ENCODE measurements at places on chromosomes 6 and 20.

- H3K4me3 ChIP-seq = no peak overlapping the region
- peak; percentile 74 for DNase-seq
- no peaks in the 10 kb centered on the region for H3K36me3 ChIP-seq
- peaks cover 3% of the 10 kb centered on the region for H3K4me1 ChIP-seq
- peak overlapping the region; percentile 45 for H3K27ac ChIP-seq
Observed at GRCh38 chr6:21003780-21004541, 469.7 kb downstream of the CDKAL1 start.

- peaks cover 21% of the 10 kb centered on the region for H3K36me3 ChIP-seq
- peak; percentile 82 for DNase-seq
- peak overlapping the region; percentile 83 for H3K27ac ChIP-seq
- H3K4me3 ChIP-seq = peak overlapping the region; percentile 31
Observed at GRCh38 chr6:17291778-17292177, 10.6 kb downstream of the RBM24 start.

DNA sequence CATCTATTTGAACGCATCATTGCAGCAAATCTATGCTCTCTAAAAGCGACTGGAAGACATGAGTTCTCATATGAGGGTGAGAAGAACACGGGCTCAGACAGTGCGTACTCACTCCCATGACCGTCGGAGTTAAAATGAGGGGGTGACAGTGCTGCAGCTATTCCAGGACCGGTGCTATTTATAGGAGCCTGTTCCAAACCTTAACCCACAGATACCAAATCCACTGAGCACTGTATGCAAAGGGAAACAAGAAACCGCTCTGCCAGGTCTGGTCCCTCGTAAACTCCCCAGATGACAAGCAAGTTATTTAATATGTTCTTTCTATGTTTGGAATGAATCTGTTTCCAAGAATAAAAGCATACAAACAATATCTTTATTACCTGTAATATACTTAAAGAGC, 22.9 kb downstream of the PPP1R3G start:
- no peak for DNase-seq
- no peak overlapping the region for H3K27ac ChIP-seq
- H3K4me1 ChIP-seq = peaks cover 14% of the 10 kb centered on the region

GRCh38 chr6:168314948-168315347, 4.6 kb downstream of the DACT2 start:
- peaks cover 23% of the 10 kb centered on the region for H3K27me3 ChIP-seq
- no peak overlapping the region for H3K4me3 ChIP-seq
- H3K27ac ChIP-seq = no peak overlapping the region
- peaks cover 19% of the 10 kb centered on the region for H3K4me1 ChIP-seq
- no peaks in the 10 kb centered on the region for H3K36me3 ChIP-seq

DNA sequence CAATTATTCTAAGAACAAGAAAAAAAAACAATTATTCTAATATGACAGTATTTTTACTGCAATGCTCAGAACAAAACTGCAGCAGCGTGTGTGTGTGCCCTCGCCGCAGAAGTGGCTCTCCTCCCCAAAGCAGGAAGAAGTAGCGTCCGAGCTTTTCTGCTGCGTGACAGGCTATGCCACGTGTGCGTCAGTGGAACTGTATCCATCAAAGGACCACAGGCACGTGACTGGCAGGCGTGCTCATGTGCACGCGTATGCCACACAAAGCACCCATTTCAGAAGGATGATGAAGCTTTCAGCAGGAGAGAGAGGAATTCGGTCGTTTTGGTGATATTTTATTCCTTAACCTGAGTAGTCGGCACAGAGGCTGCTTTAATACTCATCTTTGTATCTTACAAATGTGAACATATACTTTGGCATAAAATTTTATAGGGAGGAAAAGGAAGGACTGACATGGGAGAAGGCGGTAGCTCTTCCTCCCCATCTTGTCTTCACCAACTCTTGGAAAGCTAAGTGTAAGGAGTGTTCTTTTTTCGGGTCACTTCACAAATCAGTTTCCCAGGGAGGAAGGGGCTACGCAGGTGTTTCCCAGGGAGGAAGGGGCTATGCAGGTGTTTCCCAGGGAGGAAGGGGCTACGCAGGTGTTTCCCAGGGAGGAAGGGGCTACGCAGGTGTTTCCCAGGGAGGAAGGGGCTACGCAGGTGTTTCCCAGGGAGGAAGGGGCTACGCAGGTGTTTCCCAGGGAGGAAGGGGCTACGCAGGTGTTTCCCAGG, 3.4 kb downstream of the TCFL5 start:
- H3K4me3 ChIP-seq = no peak overlapping the region
- no peak overlapping the region for H3K27ac ChIP-seq
- peaks cover 6% of the 10 kb centered on the region for H3K27me3 ChIP-seq

DNA sequence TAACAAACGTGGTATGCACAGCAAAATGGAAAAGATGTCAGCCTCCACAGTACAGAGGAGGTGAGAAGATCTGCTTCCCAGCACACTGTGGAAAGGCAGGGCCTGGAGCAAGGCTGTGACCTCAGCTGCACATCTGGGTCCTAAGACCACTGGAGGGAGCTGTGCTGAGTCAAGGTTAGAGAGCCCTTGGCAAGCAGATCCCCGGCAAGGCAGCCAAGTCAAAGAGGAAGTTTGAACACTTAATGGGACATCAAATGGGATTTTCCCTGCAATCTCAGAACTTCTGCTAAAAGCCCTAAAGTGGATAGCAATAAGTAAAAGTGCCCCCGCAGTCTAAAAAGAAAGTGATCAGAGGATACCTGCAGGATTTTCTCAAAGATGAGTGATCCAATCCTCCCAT, 39.5 kb downstream of the UNC5CL start:
- H3K4me3 ChIP-seq = no peak overlapping the region
- H3K27ac ChIP-seq = no peak overlapping the region
- peaks cover 18% of the 10 kb centered on the region for H3K4me1 ChIP-seq
- no peaks in the 10 kb centered on the region for H3K36me3 ChIP-seq
- H3K27me3 ChIP-seq = no peaks in the 10 kb centered on the region

- H3K27ac ChIP-seq = no peak overlapping the region
- H3K27me3 ChIP-seq = peaks cover 16% of the 10 kb centered on the region
Observed at GRCh38 chr6:28263922-28264321, 3.0 kb upstream of the ZSCAN26 start.

DNA sequence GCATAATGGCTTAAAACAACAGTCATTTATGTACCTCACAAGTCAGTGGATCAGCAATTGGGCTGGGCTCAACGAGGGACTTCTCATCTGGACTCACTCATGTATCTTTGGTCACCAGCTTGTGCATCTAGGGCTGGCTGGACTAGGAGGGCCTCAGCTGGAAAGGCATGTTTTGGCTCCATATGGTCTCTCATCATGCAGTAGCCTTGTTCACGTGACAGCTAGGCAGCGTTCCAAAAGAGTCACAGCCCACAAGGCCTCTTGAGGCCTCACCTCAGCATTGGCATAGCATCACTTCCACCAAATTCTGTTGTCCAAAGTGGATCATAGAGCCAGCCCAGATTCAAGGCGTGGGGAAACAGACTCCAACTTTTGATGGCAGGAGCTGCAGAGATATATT, 110.1 kb downstream of the MAFB start:
- H3K36me3 ChIP-seq = no peaks in the 10 kb centered on the region
- H3K27ac ChIP-seq = no peak overlapping the region
- H3K27me3 ChIP-seq = no peaks in the 10 kb centered on the region
- no peak for DNase-seq
- H3K4me3 ChIP-seq = no peak overlapping the region

DNA sequence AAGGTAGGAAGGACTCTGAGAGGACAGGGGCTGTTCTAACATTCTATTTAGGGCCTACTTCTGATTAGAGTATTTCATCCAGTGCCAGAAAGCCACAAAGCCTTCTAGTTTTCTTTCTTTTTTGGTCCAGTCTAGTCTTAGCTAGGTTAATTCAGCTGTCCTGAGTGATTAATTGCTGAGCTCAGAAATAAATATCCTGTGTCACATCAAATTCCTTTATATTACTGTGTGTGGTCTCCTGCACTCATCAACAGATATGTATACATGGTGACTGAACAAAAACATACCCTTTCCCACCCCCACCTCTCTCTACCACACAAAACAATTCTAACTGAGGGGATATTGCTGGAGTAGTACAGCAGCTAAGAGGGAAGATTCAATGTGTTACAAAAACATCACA, 601.5 kb upstream of the NRSN1 start:
- no peak overlapping the region for H3K27ac ChIP-seq
- no peaks in the 10 kb centered on the region for H3K36me3 ChIP-seq
- H3K4me3 ChIP-seq = no peak overlapping the region

- no peak overlapping the region for H3K4me3 ChIP-seq
- no peak overlapping the region for H3K27ac ChIP-seq
- H3K4me1 ChIP-seq = no peaks in the 10 kb centered on the region
- no peak for DNase-seq
- H3K27me3 ChIP-seq = no peaks in the 10 kb centered on the region
Observed at GRCh38 chr6:124769811-124770544, 192.3 kb upstream of the RNF217 start.

DNA sequence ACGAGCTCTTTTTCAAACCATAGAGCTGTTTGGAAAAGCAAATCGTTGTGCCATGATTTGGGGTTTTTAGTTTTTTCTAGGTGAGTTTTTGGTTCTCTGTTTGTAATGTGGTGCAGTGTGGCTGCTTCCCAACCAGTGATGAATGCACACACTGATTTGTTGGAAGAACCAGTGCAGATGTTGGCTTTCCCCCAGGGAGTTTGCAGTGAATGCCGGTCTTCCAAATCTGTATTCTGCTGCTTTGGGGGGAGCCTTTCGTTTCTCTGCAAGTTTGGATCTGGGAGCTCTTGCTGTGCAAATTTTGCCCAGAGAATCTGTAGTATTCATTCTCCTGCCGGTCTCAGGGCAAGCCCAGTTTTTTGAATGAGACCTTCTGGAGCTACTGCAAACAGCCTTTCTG, 14.5 kb downstream of the HECA start:
- no peaks in the 10 kb centered on the region for H3K36me3 ChIP-seq
- no peaks in the 10 kb centered on the region for H3K27me3 ChIP-seq
- peak; percentile 81 for DNase-seq
- H3K4me1 ChIP-seq = peaks cover 15% of the 10 kb centered on the region

DNA sequence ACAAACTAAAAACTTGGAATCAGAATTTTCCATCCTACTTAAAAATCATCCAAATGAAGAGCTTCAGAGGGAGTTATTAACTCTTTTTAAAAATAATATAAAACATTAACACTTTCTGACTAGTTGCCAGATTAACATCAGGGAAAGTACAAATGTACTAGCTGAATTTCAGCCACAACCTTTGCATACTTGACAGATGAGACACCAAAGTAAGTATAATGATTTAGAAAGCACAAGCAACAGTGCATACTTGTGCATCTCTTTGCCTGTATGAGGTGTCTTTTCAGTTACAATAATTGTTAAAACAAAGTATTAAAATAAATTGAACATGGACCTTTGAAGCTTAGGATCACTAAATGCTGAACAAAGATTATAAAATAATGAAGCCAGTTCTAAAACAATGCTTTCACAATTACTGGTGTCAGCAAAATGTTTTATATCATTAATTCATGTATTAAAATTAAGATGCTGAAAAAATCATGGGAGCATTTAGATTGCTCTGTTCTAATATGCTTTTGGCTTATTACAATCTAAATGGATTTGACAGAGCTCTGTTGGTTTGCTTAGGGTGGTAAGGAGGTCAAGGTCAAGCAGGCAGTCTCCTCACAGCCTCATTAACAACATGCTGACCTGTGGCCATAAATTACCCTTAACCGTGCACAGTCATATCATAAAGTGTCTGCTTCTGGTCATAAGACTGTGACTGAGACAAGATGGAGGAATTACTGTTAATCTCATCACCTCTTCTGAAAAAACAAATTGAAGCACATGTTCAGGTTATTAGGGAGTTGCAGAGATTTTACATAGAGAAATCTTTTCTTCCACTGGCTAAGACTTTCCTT, 15.1 kb downstream of the RNF217 start:
- no peak overlapping the region for H3K4me3 ChIP-seq
- no peaks in the 10 kb centered on the region for H3K27me3 ChIP-seq
- H3K36me3 ChIP-seq = peaks cover 31% of the 10 kb centered on the region
- H3K27ac ChIP-seq = no peak overlapping the region
- H3K4me1 ChIP-seq = no peaks in the 10 kb centered on the region

DNA sequence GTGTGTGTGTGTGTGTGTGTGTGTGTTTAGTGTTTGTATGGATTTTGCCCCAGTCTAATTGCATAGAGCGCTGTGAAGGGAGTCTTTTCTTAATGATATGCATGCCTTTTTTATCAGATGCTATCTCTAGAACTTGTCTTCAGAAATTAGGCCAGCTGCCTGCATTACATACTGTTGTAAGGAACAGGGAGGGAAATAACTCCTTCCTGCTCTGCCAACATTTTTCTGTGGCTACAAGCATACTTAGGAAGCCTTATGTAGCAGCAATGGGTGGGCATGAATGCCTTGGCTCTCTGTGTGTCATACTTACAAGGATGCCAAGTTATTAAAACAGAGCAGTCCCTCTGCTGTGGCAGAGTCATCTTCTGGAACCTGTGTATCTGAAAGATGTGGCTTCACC, 8.0 kb upstream of the COL21A1 start:
- H3K27ac ChIP-seq = no peak overlapping the region
- H3K27me3 ChIP-seq = no peaks in the 10 kb centered on the region
- DNase-seq = no peak
- no peak overlapping the region for H3K4me3 ChIP-seq
